MM.1S (cell line): ENCODE measurements at places on chromosomes 7 and 10.
A peak's percentile ranks its signal among the peaks of the same experiment; 100 is the strongest.

DNA sequence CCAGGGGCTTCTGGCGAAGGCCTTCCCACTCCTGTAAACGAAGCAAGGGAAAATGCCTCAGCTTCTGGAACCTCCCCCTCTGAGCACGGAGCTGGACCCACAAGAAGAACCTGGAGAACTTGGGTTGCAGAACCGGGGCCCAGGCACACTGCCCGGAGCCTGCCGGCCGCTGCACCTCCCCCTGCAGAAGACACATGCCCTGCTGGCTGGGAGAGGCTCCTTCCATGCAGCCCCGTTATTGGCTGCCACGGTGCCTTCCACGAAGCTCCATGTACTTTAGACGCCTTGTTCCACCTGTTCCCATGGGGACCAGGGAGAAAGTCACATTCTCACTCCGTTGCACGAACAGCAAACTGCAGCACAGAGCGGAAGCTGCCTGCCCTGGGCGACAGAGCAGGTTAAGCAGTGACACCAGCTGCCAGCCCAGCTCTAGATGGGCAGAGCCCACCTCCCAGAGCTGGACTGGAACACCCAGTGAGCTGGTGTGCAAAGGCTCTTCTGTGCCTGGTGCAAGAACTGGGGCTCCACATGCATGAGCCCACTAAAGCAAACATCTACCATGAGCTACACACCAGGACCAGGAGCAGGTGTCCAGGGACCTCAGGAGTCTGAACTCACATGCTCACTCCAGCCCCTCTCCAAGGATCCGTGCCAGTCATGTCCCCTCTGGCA lies 70.1 kb downstream of the TNS3 start:
- no peaks in the 10 kb centered on the region for H3K36me3 ChIP-seq
- no peaks in the 10 kb centered on the region for H3K4me1 ChIP-seq
- H3K27me3 ChIP-seq = no peaks in the 10 kb centered on the region
- no peak overlapping the region for H3K4me3 ChIP-seq
- no peak for DNase-seq

DNA sequence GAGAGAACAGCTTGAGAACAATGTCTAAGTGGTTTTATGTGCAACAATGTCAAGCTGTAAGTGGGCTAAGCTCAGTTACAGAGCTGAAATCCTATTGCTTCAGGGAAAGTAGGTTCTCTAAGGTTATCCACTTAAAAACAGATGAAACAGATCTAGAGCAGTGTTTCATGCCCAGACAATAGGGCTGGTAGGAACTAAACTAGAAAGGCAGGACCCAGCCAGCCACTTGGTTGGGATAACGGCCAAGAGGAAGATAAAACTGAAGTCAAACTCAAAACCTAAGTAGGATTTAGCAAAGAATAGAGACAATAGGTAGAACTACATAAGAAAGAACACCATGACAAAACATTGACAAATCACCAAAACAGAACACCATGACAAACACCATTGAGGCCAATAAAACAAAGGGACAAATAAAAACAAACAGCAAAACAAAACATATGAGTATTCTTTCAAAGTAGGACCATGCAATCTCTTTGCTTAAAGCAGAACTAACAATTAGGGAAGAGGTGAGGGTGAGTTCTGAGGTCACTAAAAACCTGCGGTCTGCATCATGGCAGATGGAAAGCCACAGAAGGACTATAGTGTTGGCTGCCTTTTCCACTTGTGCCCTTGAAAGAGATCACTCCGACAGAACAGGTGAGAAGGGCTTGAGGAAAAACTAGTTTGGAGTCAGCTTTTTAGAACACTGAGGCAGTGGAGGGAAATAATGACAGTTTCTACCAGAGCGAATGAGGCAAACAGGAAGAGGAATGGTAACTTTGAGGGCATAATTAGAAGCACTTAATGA lies 81.0 kb downstream of the HGF start:
- no peak overlapping the region for H3K27ac ChIP-seq
- H3K4me3 ChIP-seq = no peak overlapping the region
- DNase-seq = no peak

GRCh38 chr10:60594476-60595051 lies 183.7 kb upstream of the CDK1 start:
- H3K4me1 ChIP-seq = no peaks in the 10 kb centered on the region
- no peak overlapping the region for H3K4me3 ChIP-seq
- no peaks in the 10 kb centered on the region for H3K27me3 ChIP-seq
- H3K27ac ChIP-seq = no peak overlapping the region
- H3K36me3 ChIP-seq = no peaks in the 10 kb centered on the region

- H3K4me1 ChIP-seq = 0 out of 2 replicates have a peak, but pooled peaks cover 3% of the 10 kb centered on the region
- H3K27ac ChIP-seq = no peak overlapping the region
- peaks cover 23% of the 10 kb centered on the region for H3K27me3 ChIP-seq
- peak overlapping the region; percentile 76 for H3K4me3 ChIP-seq
- H3K36me3 ChIP-seq = no peaks in the 10 kb centered on the region
Observed at GRCh38 chr7:28409716-28410627, 2.3 kb upstream of the CREB5 start.

DNA sequence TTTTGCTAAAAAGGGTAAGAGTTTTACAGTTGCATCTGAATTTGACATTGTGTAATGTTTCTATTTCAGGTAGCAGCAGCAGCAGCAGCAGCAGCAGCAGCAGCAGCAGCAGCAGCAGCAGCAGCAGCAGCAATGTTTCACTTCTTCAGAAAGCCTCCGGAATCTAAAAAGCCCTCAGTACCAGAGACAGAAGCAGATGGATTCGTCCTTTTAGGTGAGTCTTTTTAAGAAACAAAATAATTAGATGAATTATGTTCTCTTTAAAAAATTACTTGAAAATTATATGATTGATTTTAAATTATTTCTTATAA lies 32.6 kb downstream of the UMAD1 start:
- peak overlapping the region; percentile 1; the same call in 1 of the 2 replicates for H3K4me3 ChIP-seq
- H3K36me3 ChIP-seq = no peaks in the 10 kb centered on the region
- DNase-seq = peak; percentile 40
- H3K27me3 ChIP-seq = no peaks in the 10 kb centered on the region
- H3K4me1 ChIP-seq = peaks cover 21% of the 10 kb centered on the region

DNA sequence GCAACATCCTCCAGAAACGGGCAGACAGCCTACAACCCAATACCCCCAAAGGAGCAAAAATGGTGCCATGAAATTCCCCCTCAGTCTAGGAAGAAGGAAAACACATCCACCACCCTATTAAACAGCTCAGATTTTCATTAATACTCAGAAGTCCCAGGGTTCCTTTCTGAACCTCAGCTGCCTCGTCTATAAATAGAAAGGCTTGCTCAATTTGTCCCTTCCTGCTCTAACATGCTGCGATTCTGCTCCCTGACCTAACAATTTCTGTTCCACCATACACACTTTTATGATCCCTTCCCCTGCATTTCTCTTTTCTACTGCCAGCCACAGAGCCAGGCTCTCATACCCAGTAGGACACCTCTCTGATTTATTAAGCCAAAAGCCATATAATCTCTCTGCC lies 68.1 kb downstream of the MTERF1 start:
- peaks cover 5% of the 10 kb centered on the region; the same call in 1 of the 2 replicates for H3K4me1 ChIP-seq
- H3K27me3 ChIP-seq = no peaks in the 10 kb centered on the region
- no peak for DNase-seq
- H3K36me3 ChIP-seq = no peaks in the 10 kb centered on the region

DNA sequence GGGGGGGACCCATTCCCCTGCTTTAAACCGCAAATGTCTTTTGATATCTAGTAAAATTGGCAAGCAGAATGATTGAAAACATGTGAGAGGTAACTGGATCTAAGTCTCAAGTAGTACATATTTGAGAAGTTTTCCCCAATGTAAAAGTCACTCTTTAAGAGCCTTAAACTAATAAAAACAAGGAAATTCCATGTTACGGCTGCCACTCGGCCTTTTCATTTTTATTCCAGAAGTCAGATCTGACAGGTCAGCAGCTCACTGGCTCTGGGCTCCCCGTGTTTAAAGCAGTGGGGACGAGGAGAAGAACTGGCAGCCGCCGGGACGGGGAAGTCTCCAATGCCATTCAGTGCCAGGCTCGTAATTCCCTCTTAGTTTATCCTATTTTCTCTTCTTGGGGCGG lies 80.7 kb downstream of the CUX1 start:
- no peaks in the 10 kb centered on the region for H3K36me3 ChIP-seq
- DNase-seq = no peak
- no peaks in the 10 kb centered on the region for H3K27me3 ChIP-seq
- H3K4me1 ChIP-seq = no peaks in the 10 kb centered on the region

GRCh38 chr7:155709453-155709852 lies 65.0 kb downstream of the RBM33 start:
- no peaks in the 10 kb centered on the region for H3K4me1 ChIP-seq
- H3K27me3 ChIP-seq = no peaks in the 10 kb centered on the region
- H3K36me3 ChIP-seq = peaks cover 14% of the 10 kb centered on the region
- H3K4me3 ChIP-seq = no peak overlapping the region
- no peak overlapping the region for H3K27ac ChIP-seq

DNA sequence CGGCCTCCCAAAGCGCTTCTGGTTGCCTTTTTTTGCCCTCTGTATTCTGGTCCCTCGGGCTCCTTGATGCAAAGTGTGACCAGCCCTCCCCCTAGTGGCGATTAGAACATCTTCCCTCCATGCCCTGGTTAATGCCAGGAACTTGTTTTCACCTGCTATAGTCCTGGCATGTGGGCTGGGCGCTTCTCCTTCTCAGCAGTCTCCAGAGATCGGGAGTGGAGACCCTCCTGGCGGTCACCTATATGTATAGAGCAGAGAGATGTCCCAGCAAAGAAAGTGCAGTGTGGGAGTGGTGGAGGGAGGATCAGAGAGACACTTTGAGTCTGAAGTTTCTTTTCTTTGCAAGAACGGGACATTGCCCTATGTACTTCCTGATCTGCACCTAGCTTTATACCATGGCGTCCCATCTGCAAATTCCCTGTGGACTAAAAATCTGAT lies 264.1 kb downstream of the OTUD1 start:
- no peaks in the 10 kb centered on the region for H3K36me3 ChIP-seq
- 0 out of 2 replicates have a peak, but pooled peaks cover 3% of the 10 kb centered on the region for H3K4me1 ChIP-seq
- H3K4me3 ChIP-seq = peak overlapping the region; percentile 26; the same call in 1 of the 2 replicates
- H3K27me3 ChIP-seq = no peaks in the 10 kb centered on the region

GRCh38 chr7:139548302-139549028 lies 25.0 kb downstream of the CLEC2L start:
- H3K36me3 ChIP-seq = no peaks in the 10 kb centered on the region
- no peak overlapping the region for H3K27ac ChIP-seq
- no peaks in the 10 kb centered on the region for H3K27me3 ChIP-seq
- no peak for DNase-seq

- H3K4me1 ChIP-seq = no peaks in the 10 kb centered on the region
- H3K36me3 ChIP-seq = no peaks in the 10 kb centered on the region
- no peaks in the 10 kb centered on the region for H3K27me3 ChIP-seq
- no peak overlapping the region for H3K4me3 ChIP-seq
- H3K27ac ChIP-seq = no peak overlapping the region
Observed at GRCh38 chr7:35246819-35247218, 7.1 kb downstream of the TBX20 start.

DNA sequence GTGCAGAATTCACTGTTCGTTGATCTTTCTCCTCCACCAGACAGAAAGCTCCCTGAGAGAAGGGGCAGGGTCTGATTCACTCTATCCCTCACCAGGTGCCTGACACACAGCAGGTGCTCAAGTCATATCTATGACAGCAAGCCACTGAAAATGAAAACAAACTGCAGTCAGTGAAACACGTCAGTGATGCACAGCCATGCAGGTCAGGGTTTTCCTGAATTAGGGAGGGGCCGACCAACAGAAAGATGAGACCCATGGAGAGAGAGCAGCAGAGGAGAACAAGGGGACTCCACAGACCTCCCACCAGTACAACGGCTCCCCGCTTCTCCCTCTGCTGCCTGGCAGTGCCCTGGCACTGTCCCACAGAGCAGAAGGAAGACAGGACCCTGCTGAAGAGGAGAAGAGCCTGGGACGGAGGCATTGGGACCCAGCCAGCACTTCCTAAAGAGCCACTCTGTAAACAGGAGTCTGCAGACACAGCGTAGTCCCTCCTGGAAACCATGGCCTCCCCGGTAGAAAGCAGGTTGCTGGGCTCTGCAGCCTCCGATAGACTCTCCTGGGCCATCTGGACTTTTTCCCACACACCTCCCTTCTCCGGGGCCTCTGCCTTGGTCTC lies 50.3 kb downstream of the FAM53B start:
- H3K27ac ChIP-seq = peak overlapping the region; percentile 82
- no peak overlapping the region for H3K4me3 ChIP-seq
- no peaks in the 10 kb centered on the region for H3K36me3 ChIP-seq
- peak; percentile 72 for DNase-seq
- peaks cover 44% of the 10 kb centered on the region for H3K4me1 ChIP-seq

DNA sequence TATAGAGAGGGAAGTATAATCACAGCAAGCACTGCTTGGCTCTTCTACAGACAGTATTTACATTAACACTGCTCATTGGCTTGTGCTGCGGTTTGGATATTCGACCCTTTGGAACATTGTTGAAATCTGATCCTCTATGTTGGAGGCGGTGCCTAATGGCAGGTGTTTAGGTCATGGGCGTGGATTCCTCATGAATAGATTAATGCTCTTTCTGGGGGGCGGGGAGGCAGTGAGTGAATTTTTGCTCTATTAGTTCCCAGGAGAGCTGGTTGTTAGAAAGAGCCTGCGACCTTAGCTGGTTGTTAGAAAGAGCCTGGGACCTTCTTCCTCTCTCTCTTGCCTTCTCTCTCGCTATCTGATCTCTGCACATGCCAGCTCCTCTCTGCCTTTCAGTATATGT lies 77.3 kb upstream of the SVIL start:
- H3K4me1 ChIP-seq = no peaks in the 10 kb centered on the region
- no peak overlapping the region for H3K4me3 ChIP-seq
- H3K27ac ChIP-seq = no peak overlapping the region

GRCh38 chr7:127901895-127902703 lies 129.1 kb downstream of the LRRC4 start:
- H3K4me3 ChIP-seq = no peak overlapping the region
- H3K4me1 ChIP-seq = peaks cover 53% of the 10 kb centered on the region
- DNase-seq = peak; percentile 40
- H3K27me3 ChIP-seq = no peaks in the 10 kb centered on the region
- peak overlapping the region; percentile 24; the same call in 1 of the 2 replicates for H3K27ac ChIP-seq

DNA sequence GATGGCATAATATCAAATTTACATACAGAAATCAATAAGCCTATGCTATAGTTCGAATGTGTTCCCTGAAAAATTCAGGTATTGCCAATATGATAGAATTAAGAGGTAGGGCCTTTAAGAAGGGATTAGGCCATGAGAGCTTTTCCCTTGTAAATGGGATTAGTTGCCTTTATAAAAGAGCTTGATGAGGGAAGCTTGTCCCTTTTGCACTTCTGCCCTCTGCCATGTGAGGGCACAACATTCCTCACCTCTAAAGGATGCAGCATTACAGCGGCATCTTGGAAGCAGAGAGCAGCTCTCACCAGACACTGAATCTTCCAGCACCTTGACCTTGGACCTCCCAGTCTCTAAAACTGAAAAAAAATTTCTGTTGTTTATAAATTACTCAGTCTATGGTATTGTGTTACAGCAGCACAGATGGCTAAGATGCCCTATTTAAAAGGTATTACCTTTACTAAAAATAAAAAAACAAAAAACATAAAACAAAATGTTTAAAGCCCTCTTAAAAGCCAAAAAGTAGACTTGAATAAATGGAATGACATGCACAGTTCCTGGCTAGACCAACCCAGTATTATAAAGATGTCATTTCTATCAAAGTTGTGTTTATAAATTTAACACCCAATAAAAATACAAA lies 909.6 kb downstream of the REEP3 start:
- DNase-seq = no peak
- H3K27ac ChIP-seq = no peak overlapping the region
- H3K27me3 ChIP-seq = no peaks in the 10 kb centered on the region
- H3K4me1 ChIP-seq = no peaks in the 10 kb centered on the region
